Stimulated activated CD8-positive, alpha-beta memory T cell treated with anti-CD3 and anti-CD28 coated beads, Interleukin-7, amount 100 ng/mL, for 1 hour (primary cell): ENCODE measurements at places on chromosomes 13 and 19.

GRCh38 chr19:17338433-17339078 lies 1.2 kb downstream of the GTPBP3 start:
- no peak for DNase-seq

GRCh38 chr19:21586311-21587116 lies 81.1 kb downstream of the ZNF429 start:
- no peak for DNase-seq

- no peak for DNase-seq
Observed at GRCh38 chr19:49356382-49356781, 5.8 kb downstream of the TEAD2 start.

- no peak for DNase-seq
Observed at GRCh38 chr13:29386246-29386645, 209.2 kb downstream of the SLC7A1 start.

DNA sequence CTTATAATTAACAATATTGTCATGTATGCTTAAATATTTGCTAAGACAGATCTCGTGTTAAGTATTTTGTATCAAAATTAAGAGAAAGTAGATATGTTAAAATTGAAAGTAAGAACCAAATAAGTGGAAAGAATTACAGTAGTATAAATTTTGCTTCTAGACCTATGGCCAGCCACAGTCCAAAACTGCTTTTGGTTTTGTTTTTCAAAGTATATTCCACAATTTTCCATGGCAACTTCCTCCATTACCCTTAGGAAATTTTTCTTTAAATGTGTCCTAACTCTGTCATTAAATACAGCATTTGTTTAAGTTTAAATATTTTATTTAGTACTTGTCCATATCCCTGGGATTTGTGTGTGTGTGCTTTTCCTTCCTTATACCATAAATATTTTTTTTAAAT lies 689.0 kb downstream of the DIAPH3 start:
- no peak for DNase-seq

GRCh38 chr13:91278888-91279287 lies 68.6 kb upstream of the MIR17HG start:
- no peak for DNase-seq

- DNase-seq: no peak
Observed at GRCh38 chr13:102267191-102267590, 134.7 kb downstream of the FGF14 start.
